Stimulated activated CD4-positive, alpha-beta T cell treated with anti-CD3 and anti-CD28 coated beads, Interleukin-1b, Interleukin-23, amount 100 ng/mL, for 24 hours (primary cell): ENCODE measurements at places on chromosomes 7 and 10.

DNA sequence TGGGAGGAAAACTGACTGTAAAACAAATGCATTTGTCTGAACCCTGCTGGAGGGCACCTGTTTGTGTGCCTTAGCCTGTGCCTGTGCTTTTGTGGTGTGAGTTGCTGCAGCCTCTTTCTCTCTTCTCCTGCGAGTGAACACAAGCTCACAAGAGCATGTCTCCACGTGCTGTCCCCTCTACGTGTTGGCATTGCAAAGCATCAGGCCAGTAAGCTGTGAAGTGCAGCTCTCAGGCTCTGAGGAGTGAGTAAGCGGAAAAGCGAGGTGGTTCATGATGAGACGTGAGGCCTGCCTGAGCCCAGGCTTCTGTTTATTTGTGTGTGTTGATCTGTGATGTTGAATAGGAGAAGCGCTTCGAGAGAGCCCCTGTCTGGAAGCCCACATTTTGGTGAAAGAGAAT lies 85.6 kb upstream of the PDCD4 start:
- DNase-seq = no peak

DNA sequence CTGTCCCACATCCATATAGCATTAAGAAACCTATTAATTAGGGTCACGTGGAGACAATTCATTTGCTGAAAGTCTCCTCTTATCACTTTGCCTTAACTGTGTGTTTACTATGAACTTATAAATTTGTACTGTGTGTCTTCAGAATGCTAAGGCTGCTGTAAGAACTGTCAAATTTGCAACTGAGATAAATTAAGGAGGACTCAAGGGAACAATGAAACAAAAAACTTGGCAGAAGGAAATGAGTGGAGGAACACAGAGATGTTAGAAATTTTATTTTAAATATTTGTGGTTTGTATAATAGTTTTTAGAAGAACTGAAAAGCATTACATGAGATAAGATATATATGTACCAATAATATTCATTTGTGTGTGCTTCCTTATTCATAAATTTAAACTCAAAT lies 1005.3 kb upstream of the SORCS1 start:
- no peak for DNase-seq

- no peak for DNase-seq
Measured at GRCh38 chr10:3059974-3060373, 7.4 kb upstream of the PFKP start.

- DNase-seq = no peak
Measured at GRCh38 chr10:111128331-111129180, 51.7 kb downstream of the ADRA2A start.

- DNase-seq = no peak
Measured at GRCh38 chr10:105797234-105797890, 1156.3 kb downstream of the SORCS3 start.

- DNase-seq = peak; percentile 80
Measured at GRCh38 chr10:119445311-119445934, 97.1 kb downstream of the RGS10 start.

DNA sequence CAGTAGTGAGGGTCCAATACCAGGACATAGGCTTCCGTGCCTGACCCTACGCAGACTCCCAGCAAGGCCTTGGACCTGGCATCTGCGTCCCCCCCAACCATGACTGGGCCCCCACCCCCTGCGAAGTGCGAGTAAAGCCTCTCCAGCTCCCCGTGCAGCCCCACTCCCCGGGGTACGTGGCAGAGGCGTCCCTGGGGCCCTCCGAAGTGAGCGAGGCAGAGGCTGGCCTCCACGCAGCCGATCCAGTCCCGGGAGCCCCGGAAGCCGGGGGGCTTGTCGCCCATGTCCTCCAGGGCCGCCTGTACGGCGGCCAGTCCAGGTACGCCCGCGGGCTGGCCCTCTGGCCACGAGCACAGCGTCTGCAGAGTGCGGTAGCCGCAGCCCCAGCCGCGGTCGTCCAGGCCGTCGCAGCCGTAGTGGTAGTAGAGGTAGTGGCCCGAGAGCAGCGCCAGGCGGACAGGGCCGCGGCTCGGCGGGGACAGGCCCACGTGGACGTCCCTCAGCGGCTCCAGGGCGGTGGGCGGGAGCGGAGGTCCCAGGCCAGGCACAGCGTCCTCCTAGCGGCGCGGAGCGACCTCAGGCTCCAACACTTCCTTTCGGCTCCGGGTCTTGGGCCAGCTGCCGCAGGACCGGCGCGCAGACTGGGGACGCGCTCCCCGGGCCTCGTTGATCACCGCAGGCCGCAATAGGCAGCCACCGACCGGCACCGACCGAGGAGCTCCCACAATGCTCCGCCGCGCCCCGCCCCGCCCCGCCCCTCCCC lies at the start of gene UFSP1:
TSS of gene UFSP1 (minus strand) at position 728 of the 763 bp plus-strand sequence. CDS start at position 284, 444 bp downstream.
- no peak for DNase-seq

GRCh38 chr10:44991571-44991970 lies 9.2 kb upstream of the ZNF22 start:
- no peak for DNase-seq

GRCh38 chr7:92697414-92697813 lies 107.2 kb upstream of the FAM133B start:
- DNase-seq = no peak

DNA sequence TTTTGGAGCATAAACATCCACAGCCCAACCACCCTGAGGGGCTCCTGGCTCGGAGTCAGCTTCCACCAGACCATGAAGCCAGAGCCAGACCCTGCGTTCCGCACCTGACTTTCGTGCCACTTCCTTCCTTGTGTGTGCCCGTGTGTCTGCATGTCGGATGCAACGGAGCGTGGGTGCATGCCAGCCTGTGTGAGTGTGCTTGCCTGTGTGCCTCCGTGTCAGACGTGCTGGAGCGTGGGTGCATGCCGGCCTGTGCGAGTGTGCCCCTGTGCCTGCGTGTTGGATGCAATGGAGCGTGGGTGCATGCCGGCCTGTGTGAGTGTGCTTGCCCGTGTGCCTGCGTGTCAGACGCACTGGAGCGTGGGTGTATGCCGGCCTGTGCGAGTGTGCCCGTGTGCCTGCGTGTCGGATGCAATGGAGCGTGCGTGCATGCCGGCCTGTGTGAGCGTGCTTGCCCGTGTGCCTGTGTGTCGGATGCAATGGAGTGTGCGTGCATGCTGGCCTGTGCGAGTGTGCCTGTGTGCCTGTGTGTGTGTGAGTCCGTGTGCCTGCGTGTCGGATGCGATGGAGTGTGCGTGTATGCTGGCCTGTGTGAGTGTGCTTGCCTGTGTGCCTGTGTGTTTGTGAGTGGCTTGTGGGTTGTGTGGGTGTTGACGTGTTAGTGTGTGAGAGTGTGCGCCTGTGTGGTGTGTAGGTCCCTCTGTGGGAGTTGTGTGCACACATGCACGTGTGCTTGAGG lies 28.1 kb upstream of the KNDC1 start:
- DNase-seq = no peak

DNA sequence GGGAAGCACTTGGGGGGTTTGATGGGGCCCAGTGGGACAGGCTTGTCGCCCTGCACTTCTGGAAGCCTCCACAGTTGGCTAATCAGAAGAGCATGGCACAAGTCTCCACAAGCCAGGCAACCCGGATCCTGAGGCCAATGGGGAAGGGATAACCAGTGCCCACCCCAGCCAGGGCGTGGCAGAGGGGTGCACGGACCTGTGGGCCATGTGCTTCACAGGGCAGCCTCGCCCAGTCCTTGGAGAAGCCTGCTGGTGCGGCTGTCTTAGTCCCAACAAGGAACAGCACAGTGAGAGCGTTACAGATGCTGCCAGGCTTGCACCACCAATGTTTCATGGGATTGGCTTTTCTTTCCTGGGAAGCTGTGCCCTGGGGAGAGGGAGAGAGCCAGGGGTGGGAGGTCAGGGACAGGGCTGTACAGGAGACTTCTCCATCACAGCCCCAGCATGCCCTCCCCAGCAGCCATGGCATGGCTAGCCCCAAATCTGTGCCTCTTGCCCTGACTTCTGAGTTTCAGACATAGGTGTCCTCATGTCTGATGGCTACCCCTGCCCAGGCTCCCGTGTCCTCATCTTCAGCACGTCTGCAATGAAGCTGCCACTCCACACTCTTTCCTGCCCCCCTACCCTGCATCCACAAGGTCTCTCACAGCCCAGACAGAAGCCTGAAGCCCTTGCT lies 116.0 kb downstream of the PTPN20 start:
- DNase-seq = no peak

DNA sequence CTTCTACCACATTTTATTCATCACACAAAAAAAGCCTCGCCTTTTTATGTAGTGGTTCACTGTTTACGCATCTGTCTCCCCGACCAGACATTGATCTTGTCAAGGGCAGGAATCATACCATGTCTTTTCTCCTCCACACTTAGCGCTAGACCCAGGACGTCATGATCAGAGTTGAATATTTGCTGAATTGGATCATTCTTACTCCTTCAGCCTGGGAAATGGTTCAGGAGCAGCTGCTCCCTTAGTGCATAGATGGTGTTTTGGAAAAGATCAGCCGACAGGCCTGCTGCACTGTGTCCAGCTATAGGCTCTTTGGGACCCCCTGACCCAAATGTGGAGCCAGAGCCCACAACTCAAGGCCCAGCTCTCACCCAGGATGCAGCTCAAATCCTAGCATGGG lies 249.1 kb upstream of the TMEM72 start:
- no peak for DNase-seq

GRCh38 chr7:86925221-86925620 lies 134.2 kb downstream of the ELAPOR2 start:
- DNase-seq = no peak

- no peak for DNase-seq
Measured at GRCh38 chr10:58157076-58157766, 110.5 kb downstream of the IPMK start.

DNA sequence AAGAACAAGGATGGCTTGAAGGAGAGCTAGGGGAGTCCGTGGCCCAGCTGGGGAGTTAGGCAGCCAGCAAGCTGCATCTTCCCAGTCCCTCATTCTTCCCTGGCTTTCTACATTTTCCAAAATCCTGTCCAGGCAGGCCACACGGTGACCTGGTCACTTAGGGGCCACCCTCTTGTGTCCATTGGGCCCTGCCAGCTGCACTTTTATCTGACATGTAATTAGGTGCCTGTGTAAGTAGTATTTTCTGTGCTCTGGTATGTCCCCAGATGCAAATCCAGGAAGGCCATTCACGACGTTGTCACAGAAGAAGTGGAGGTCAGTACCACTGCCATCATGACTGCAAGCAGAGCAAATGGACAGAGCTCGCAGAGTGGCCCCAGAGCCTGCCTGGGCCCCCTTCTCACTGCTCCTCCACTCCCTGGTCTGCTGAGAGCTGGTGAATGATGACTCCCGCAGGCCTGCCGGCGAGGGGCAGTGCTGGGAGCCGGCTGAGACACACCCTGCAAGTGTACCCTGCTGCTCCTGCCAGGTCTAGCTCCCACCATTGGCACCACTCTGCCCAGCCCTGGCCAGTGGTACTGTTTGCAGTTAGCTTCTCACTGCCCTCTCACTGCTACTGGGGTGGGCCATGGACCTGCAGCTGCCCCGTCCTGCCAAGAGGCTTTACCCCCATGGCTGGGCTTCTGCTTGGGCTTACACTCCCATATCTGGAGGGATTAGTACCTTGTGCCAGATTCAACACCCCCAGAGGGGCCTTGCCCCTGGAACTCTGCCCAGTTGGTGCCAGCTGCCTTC lies 98.2 kb downstream of the GLRX3 start:
- no peak for DNase-seq

- no peak for DNase-seq
Measured at GRCh38 chr7:77433901-77434300, 17.8 kb upstream of the GSAP start.

DNA sequence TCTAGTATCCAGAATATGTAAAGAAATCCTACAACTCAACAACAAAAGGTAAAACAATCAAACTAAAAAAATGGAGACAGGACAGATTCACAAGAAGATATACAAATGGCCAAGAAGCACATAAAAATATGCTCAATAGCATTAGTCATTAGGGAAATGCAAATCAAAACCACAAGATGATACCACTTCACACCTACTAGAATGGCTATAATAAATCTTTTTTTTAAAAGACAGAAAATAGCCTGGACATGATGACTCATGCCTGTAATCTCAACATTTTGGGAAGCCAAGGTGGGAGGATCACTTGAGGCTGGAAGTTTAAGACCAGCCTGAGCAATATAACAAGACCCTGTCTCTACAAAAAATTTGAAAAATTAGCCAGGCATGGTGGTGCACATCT lies 27.9 kb upstream of the CHCHD3 start:
- no peak for DNase-seq

DNA sequence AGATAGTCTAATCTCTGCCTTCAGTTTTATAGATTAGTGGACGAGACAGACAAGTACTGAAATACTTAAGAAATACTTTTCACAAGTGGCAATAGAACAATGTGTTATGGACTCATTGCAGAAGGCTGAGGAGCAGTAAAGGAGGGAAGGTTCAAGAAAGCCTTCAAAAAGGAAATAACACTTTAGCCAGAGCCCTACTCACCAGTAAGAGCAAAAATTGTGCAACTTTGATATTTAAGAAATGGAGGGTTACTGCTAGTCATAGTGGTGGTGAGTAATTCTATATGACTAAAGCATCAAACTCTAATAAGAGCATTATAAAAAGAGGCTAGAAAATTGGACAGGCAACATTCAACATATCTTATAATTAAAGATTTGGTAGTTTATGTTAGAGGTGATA lies 28.8 kb downstream of the PTPN12 start:
- DNase-seq = no peak

GRCh38 chr7:37076668-37077067 lies 352.4 kb upstream of the AOAH start:
- DNase-seq = no peak

DNA sequence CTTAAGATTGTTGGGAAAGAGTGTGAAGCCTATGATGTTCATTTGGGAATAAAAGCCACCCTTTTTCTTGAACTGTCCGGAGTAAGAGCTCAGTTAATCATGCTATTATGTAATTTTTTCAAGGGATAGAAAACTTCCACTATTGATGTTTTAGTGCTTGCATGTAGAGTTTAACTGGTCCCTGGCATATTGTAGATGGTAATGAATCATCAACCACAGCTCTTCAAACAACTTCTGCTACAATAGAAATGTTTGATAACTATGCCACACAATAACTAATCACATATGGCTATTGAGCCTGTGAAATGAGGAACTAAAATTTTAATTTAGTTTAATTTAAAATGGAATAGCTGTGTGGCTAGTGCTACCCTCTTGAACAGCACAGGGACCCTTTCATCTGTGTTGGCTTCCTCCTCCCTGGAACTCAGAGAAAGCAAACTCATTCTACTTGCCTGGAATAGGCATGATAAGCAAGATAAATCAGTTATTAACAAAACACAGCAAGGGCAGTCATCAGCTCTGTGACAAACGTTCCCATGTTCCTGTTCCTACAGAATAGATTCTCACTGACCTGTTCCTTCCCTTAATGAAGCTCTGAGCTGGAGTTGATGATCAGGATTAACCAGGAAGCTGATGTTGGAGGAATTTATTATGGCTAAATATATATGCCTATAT lies 4.9 kb upstream of the SRI start:
- DNase-seq = no peak

DNA sequence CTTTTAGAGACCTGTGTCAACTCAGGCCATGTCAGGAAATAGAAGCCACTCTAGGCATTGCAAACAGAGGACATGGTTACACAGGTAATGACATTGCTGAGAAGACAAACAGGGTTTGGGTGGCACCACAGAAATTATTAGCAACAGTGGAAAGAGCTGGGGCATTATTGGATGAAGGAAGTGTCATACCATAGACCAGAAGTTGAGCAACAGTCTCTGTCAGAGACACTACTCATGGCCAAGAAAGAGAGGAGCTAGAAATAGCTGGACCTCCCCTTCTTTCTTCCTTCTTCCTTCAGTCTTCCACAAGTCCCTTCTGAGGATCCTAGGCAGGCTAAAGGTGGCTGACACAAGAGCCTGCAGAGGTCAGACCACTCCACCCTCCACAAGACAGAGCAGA lies 4.2 kb upstream of the LIPA start:
- DNase-seq = no peak

- no peak for DNase-seq
Measured at GRCh38 chr10:94376865-94377264, 14.1 kb upstream of the NOC3L start.
